ENCODE measurements at places on chromosomes 7 and 10.

DNA sequence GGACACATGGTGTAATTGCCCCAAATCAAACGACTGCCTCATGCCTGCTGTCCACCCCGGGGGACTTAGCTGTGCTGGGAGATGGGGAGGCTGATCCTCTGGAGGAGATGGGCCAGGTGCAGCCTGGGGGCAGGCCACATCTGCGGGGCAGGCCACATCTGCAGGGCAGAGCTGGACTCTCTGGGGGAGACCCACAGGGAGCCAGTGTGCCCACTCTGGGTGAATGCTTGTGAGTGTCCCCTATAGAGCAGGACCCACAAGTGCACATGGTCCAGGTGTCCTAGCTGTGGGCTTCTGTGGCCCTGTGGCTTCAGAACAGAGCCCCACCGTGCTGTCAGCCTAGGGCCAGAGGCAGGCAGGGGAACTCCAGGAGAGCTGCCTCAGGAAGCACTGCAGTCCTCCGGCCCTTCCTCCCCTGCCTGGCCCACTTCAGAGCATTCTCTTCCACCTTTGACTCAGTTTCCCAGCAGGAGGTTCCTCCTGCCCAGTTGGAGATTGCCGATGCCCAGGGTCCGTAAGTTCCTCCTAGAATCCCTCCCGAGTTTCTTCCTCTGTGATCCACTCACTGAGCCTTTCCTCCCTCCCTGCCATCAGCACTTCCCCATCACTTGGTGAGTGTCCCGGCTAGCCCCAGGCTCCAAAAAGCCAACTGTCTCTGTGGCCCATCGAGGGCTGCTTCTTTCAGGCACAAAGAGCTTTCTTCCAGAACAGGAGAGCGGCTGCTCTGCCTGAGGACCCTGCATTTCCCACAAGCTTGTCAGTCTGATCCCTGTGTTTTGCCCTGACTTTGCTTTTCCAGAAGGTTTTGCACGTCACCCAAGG, 50.3 kb downstream of the ADCYAP1R1 start:
- DNase-seq, result peak; percentile 1

GRCh38 chr7:99557196-99557607, 1.2 kb upstream of the ZNF655 start:
- DNase-seq, result no peak

- no peak for DNase-seq
These were observed 100.7 kb upstream of the AFAP1L2 start for GRCh38 chr10:114504769-114505579.

- DNase-seq, result no peak
These were observed 891 bp upstream of the WAPL start for GRCh38 chr10:86522510-86522855.

DNA sequence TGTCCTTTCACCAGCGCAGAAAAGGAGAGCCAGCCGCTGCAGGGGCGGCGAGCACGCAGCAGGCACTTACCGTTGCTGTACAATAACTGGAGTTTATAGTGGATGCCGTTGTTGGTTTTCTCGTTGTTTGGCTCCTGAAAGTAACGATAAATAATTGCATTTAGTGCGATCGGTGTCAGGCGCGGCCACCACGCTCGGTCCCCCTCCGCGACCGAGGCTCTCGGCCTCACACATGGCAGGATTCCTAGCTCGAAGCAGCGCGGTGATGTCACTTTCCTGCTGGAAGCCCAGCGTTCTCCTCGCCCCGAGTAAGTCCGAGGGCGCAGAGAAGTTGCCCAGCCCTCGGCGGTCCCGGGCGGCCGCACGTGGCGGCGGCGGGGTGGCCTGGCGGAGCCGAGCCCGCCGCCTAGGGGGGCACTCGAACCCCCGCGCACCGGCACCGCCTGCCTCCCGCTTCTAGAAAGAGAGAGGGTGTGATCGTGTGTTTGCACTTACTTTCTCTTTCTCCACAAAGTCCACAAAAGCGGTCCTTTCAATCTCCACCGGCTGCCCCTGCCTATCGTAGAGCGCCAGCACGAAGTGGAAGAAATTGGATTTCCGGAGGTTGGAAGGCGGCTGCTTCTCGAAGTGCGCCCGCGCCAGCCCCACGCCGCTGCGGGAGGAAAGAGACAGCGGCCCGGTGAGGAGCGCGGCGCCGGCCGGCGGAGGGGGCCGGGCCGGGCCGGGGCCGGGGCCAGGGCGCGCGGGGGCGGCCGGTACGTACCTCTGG, 1.0 kb downstream of the EBF3 start:
- peak; percentile 26 for DNase-seq

DNA sequence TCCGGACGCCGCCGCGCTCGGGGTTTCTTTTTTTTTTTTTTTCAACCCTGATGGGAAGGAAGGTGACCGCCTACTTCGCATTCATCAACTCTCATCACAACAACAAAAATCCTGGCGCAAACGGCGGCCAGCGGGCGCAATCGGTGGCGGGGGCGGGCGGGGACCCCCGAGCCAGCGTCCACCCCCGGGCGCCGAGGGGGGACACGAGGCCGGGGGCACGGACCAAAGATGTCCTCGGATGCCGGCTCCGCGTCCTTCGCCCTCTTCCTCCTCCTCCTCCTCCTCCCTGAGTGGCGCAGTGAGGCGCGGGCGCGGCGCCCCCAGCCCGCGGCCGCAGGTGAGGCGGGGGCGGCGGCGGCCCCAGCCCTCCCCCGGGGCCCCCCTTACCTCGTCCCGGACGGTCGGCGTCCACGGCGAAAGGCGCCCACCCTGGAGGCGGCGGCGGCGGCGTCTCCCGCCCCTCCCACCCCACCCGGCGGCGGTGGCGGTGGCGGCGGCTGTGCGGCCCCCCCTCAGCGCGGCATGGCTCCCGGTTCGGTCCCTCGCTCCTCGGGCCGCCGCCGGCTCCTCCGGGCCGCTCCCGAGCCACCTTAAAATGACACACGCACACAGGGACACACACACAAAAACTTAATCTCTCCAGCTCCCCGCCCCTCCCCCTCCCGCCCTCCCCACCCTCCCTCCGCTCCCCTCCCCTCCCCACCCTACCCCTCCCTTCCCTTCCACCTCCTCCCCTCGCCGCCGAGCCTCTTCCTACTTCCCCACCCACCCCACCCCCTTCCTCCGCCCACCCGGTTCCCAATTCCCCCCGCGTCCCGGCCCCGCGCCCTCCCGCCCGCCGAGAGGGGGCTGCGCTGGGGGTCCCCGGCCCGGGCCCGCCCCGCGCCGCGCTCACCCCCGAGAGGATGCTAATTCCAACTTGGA, at the start of gene CTBP2:
CTBP2 (minus strand) TSS at position 632 of the 924 bp plus-strand sequence.
- no peak for DNase-seq

DNA sequence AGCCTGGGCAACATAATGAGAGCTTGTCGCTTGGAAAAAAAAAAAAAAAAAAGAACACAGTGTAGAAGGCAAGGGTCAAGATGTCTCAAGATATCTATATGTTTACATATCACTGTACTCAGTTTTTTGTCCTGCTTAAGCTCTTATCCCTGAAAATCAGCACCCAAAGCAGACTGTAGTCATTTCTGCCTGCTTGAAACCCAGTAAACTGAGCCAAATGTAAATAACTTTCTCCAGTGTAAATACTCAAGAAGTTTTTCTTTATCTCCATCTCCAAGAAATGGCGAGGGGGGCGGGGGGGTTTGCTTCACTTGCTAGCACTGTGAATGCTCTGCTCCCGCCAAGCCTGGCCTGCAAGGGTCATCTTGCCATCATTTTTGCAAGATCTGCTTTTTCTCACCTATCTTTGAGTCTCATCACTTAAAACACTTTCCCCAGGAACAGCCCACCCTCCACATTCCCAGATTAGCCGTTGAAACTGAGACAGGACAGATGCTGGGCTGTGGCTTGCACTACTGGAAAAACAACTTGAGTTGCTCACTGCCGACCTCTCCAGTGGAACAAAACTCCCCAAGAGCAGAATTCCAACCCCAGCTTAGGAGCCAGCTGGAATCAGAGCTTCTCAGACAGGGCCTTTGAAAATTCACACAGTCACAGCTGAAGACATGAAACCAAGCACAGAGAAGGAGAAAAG, 54.6 kb downstream of the AFAP1L2 start:
- no peak for DNase-seq

GRCh38 chr7:131008840-131009711, 275.1 kb upstream of the KLF14 start:
- no peak for DNase-seq

DNA sequence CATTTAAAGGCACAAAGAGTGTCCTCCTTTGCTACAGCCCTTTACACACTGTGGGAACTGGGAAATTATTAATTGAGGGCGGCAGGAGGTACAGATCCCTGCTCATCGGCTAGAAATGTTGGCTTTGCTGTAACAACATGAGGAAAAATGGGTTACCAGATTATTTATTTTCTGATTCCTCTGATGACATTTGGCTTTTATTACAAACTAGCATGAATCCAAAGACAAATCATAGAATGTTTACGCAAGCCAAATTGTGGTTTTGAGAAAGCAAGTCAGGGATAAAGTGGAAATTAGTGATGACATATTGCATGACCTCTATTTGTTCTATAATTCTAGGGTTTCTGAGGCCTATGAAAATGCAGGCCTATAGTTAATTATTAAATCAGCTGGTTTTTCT, 126.1 kb upstream of the TMEM196 start:
- DNase-seq, result no peak

DNA sequence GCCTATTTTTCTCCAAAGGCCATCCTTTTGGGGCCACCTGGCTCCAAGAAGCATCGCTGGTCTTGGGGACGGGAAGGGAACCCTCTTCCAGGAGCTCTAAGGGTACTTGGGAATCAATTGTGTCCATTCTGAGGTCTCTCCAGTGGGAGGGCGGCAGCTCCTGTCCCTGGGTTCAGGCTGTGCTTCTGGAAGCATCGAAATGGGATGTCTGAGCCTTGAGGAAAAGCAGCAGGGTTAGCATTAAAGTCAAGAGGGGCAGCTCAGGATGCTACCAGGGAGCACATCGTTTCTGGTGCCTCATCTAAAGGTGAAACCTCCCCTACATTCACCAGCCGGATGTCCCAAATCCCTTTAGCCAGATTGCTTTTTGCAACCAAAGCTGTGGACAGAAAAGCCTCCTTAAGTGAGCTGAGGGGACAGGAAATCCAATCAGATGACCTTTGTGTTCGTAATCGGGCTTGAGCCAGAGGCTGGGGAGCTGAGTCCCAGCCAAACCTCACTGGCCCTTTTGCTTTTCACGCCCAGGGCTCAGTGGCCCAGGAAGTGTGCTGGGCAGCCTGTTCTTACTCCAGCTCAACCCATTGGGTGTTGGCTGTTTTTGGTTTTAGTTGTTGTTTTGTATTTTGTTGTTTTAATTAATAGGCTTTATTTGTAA, 88.8 kb upstream of the ANLN start:
- no peak for DNase-seq

GRCh38 chr7:116356979-116357378, 142.6 kb upstream of the CAV2 start:
- DNase-seq, result no peak

DNA sequence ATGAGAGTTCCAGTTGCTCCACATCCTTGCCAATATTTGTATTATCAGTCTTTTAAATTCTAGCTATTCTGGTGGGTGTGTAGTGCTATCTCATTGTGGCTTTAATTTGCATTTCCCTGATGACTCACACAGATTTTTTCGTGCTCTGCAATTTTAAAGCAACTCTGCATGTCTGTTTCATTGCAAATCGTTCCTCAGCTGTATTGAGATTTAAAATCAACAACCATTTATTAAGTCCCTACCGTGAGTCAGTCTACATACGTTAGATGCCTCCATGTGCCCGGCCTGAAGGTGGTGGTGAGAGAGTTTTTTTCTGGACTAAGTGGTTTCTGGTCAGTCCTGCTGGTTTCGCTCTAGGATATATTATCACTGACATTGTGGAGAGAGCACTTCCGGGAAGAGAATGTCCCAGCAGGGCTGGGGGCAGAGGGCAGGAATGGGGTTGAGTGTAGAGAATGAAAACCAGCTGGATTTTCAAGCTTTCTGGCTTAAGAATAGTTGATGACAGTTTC, 8.4 kb upstream of the HYCC1 start:
- DNase-seq, result no peak

DNA sequence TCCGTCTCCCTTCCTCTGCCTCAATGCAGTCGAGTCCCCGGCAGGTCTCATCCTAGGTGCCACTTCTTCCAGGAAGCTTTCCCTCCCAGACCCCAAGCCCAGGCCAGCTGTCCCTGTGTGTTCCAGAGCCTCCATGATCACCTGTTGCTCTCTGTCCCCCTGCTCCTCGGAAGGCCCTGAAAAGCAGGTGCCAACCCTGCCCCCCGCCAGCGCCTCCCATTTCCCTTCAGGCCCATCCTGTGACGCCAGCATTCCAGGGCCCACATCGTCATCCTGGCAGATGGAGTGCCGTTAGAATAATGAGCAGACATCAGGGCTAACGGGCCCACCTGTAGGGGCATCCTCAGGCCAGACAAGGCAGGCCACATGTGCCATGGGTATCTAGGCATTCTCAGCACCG, 253.0 kb upstream of the PPP2R2D start:
- no peak for DNase-seq

DNA sequence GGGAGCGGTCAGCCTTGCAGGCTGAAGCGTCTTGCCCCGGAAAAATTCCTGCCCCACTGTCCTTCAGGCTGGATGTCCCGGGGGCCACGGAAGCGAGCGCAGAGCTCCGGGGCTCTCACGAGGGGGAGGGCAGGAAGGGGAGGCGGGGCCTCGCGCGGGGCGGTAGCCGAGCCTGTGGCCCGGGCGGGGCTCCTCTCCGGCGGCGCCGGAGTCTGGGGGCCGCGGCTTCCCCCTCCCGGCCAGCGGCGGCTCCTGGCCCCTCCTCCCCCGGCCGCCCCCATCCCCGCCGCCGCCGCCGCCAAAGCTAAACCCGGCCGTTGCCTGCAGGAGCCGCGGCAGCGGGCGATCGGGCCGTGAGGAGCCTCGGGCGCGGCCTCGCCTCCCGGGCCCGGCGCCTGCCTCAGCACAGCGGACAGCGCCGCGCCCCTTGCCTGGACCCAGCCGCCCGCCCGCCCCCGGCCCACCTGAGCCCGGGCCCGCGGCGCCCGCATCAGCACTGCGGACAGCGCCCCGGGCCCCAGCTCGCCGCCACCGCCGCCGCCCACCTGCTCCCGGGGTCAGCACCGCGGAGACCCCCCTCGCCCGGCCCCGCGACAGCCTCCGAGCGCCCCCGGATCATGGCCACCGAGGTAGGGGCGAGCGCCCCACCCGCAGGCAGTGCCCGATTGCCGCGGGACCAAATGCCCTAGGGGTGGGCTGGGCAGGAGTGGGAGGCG, at the start of gene GOLGA7B:
GOLGA7B (plus strand) TSS at position 157 of the 716 bp plus-strand sequence; CDS start at position 618, 461 bp downstream.
- peak; percentile 59 for DNase-seq

- DNase-seq, result no peak
These were observed 6.4 kb upstream of the MSS51 start for GRCh38 chr10:73439605-73440312.
